ENCODE measurements at places on chromosomes 5 and 9.
A peak's percentile ranks its signal among the peaks of the same experiment; 100 is the strongest.

- no peak for DNase-seq
These were observed 937 bp upstream of the SLC26A2 start for GRCh38 chr5:149959406-149960236.

DNA sequence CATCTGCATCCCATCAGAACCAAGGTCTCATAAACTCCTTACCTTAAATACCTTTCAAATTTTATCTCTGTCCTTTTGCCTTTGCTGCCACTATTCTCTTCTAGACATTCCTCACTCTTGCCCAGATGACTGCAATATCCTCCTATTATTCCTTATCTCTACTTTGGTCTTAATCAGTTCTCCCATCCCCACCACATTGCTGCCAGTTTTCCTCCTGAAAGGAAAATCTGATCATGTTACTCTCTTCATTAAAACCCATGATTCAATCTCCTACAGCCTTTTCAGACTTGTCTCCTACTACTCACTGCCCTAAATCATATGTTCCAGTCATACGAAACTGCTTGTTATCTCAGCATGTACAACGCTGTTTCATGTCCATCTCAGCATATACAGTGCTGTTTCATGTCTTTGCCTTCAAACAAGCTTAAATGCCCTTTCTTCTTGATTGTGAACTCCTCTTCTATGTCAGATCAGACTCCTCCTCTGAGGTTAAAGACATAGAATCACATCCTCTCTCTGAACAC is 152.6 kb upstream of the FST start:
- DNase-seq = no peak

GRCh38 chr9:125889112-125889475 is 141.9 kb downstream of the PBX3 start:
- DNase-seq = peak; percentile 40

DNA sequence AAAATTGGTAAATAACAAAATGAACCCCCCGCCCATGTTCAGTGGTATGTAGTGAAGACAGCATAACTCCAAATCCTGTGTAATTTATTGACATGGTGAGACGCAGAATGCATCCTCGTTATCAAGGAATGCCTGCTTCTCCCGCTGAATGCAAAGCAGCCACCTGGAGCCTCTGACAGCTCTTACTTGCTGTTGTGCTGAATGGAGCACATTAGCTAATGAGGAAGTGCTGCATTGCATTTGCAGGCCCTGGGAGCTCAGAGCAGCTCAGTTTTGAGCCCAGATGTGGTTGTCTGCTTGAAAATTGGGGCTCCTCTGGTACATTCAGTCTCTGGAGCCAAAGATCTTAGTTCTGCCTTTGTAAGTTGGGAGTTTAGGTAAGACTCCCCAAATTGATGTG is 28.9 kb downstream of the PLAC8L1 start:
- DNase-seq = no peak

DNA sequence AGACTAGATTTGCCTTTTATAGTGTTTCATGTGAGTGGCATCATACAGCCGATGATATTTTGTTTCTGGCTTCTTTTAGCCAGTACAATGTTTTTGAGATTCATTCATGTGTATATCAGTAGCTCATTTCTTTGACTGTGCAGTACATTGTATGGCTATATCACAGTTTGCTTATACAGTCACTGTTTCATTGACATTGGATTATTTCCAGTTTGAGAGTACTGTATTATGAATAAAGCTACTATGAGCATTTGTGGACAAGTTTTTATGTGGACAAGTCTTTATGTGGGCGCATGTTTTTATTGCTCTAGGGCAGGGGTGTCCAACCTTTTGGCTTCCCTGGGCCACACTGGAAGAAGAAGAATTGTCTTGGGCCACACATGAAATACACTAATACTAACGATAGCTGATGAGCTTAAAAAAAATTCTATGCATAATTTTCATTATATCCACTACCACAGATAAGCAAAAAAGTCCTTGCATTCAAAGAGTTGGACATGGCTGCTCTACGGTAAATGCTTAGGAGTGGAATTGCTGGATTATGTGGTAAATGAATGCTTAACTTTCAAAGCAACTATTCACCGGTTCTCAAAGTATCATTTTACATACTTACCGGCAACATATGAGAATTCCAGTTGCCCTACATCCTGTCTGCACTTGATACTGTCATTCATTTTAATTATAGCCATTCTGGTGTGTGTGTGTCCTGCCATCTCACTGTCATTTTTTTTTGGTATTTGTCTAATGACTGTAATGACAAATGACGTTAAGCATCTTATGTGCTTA is 177.8 kb downstream of the RGS3 start:
- DNase-seq = no peak

- DNase-seq = no peak
These were observed 204.2 kb upstream of the RGMB start for GRCh38 chr5:98569288-98569687.

- DNase-seq = no peak
These were observed 11.4 kb downstream of the GRHPR start for GRCh38 chr9:37433867-37434371.

GRCh38 chr9:83106263-83106662 is 43.3 kb upstream of the RASEF start:
- no peak for DNase-seq

DNA sequence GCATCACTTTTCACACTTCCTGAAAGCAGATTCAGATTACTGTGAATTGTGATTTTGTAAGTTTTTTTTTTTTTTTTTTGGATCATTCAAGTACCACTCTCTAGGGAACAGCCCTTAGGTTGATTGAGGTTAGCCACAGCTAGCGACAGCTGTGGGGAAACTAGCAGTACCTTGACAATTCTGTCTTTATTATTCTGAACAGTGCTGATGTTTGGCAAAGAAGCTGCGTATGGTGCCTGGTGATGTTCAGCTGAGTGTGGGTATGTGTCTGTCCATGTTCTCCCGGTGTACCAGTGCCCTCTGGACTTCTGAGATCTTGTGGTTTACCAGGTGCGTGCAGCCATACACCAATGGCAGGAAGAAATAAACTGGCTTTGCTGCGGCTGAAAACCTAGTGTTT is 117.3 kb upstream of the PLPPR1 start:
- DNase-seq = no peak

DNA sequence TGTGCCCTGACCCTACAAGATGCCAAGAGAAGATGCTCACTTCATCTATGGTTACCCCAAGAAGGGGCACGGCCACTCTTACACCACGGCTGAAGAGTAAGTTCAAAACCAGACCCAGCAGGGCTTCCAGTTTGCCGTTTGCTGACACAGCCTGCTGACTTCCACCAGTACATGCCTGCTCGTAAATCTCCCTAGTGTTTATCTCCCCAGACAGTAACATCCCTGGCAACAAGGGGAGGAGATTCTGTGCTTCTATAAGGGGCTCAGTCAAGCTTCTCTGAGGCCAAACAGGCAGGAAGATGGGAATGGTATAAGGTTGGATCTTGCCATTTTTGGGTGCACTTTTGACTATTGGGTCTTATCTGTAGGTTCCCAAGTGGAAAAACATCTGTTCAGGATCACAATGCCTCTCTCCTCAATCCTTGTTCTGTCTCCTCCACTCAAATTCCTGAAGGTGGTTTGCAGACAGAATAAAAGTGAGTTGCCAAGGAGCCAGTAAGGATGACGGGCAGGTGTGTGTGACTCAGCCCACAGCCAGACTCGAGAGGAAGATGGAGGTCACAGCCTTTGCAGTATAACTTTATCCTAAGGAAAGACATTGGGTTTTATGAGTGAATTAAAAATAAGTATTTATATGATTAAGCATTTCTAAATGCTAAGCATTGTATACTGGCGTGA is 1.9 kb downstream of the MLANA start:
- DNase-seq = no peak

- peak; percentile 46 for DNase-seq
These were observed 78.4 kb downstream of the TSPAN17 start for GRCh38 chr5:176725521-176726280.

DNA sequence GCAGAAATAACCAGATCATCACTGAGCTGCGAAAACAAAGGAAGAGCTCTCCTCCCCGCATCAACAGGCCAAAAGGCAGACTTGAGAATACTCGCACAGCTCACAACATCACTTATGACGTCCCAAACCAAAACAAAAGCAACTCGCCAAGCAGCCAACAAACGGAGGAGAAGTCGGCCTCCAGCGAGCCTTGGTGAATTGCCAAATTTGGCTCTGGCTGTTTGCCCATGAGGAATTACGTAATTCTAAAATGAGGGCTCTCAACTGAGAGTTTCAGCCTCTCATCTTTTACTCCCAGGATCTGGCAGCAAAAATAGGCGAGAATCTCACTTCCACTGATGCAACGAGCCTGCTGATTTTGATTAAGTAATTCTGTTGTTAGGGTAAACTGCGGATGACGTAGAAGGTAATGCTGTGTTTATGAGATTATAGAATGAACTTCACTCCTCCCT is 51.7 kb upstream of the SEMA6A start:
- DNase-seq = peak; percentile 37

GRCh38 chr5:6492934-6493333 is 44.3 kb downstream of the UBE2QL1 start:
- no peak for DNase-seq

DNA sequence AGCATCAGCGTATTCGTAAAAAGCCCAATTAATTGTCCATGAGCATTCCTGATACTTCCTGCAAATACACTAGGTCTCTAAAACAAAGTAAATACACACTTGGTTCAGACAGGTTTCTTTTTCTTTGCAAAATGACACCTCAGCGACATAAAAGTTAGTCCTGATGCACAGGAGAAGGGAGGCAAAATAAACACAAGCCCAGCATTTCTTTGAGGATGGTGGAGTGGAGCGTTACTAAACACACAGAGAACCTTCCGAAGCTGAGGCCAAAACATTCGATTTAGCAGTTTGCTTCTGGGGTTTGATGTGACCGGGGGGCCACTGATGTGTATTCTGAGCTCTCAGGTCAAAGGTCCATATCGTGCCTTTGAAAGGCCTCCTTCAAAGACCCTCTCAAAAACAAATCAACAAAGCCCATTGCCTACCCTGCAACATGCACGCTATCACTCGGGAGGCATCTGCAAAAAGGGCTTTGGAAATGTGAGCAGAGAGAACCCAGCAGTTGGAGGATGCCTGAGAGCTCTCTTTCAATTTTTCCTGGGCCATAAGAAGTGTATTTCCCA is 268.4 kb upstream of the PANK3 start:
- no peak for DNase-seq

DNA sequence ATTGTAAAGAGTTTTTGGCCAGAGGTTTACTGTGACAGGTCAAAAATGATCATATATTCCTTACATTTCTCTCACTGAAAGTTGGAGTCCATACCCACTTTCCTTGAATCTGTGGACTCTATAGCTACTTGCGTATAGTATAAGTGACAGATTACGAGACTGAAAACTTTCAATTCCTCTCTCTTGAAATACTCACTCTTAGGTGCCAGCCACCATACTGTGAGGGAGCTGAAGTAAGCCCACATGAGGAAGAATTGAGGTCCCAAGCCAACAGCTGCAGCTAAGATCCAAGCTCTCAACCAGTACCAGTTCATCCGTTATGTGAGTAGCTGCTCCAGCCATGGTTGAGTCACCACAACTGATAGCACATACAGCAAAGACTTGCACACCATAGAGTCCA is 128.1 kb upstream of the FAM174A start:
- no peak for DNase-seq

DNA sequence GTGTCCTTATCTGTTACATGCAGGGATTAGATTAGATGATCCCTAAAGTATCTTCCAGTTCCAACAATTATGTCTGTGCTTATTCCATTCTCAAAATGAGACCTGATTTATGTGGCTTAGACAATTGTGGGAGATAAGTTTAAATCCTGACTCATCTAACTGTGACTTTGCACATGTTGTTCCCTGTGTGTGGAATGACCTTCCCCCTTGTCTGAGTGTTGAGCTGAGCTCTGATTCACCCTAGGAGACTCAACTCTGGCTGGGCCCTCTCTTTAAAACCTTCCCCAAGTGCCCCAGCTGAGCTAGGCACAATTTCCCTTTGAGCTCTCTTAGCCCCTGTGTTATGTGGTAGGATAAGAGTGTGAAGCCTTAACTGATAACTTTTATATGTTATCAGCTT is 118.9 kb upstream of the ELL2 start:
- no peak for DNase-seq

GRCh38 chr9:27675354-27675753 is 102.1 kb upstream of the C9orf72 start:
- no peak for DNase-seq

DNA sequence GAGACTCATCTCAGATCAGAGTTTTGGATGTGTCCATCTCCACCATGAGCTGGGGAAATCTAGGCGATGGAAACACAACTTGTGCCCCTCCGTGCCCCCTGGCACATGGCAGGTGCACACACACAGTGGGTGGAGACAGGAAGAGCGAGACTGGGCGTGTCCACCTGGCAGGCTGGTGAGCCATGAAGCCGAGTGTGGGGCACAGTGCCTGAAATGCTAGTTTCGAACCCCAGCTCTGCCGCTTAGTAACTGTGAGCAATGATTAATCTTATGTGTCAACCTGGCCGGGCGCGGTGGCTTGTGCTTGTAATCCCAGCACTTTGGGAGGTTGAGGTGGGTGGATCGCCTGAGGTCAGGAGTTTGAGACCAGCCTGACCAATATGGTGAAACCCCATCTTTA is 80.8 kb upstream of the RNU6ATAC start:
- DNase-seq = no peak

DNA sequence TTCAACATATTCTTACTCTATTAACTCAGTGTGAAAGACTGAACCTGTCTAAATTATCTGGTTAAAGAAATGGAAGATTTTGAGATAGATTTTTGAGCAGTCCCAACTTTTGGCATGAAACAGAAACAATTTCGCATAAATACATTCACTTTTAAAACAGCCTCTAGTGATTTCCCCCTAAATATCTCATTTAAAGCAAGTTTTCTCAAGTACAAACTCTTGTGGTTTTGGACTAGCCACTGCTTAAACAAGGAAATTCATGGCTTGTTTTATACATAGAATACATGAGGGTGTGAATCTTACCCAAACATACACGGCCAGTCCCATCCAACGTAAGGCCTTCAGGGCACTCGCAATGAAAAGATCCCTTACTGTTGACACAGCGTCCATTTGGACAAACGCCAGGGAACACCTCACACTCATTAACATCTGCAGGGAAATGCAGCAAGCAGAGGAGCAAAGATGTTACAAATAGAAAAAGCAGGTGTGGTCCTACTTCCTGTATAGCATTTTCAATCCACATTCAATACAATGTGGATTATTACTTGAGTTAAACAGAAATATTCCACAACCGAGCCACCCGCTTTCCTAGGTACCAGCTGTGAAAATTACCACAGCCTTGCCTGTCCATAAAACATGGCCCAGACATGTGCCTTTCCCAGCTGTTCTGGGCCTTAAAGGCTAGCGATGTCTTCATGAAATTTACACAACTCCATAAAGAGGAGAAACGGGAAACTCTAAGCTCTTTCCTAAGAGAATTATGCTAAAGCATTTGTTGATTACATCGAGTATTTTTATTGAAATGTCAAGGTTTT is 188.8 kb downstream of the FBN2 start:
- no peak for DNase-seq
